NCI-H774 (cell line): ENCODE measurements at places on chromosomes 2 and 18.

- no peak for DNase-seq
Measured at GRCh38 chr2:181904022-181904632, 12.6 kb downstream of the ITPRID2 start.

- no peak for DNase-seq
Measured at GRCh38 chr2:64819774-64820688, 166.3 kb upstream of the SERTAD2 start.

- no peak for DNase-seq
Measured at GRCh38 chr2:149732730-149733290, 145.2 kb upstream of the MMADHC start.

DNA sequence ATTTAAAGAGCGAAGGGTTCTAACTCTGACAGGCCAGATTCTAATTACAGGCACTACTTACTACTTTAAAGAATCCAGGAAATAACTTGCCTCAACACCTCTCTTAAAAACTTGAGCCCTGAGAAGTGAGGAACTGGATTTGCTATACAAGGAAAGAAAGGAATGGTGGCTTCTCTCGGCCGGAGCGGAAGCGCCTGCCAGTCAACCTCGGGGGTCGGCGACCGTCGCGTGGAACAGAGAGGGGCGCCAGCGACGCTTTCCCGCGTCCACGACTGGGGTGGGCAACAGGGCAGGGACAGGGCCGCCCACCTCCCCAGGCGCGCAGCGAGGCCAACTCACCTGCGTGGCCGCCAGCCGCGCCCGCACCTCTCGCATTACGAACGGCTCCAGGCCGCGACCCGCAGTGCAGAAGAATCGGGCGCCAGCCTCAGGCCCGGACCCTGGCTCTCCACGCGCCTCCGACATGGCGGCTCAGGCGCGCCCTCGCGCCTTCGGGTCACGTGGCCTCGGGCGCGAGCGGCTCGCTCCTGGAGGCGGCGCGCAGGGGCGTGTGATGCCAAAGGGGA, at the start of gene THUMPD2:
Gene THUMPD2, minus strand, starts transcription at position 484 of the 566 bp plus-strand sequence. Its CDS starts 19 bp downstream, at position 465.
- peak; percentile 85 for DNase-seq

DNA sequence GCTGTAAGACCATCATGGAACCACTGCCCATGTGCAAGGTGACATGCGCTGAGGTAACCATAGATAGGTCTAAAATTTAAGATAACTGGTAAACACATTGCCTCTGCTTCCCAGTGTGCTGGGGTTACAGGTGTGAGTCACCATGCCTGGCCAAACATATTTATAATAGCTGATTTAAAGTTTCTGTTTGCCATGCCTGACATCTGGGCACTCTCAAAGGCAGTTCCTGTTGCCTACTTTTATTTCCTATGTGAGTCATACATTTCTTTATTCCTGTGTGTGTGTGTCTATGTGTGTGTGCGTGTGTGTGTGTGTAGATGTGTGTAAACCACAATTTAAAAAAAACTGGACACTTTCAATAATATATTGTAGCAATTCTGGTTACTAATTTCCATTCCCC, 415.2 kb upstream of the NETO1 start:
- no peak for DNase-seq

DNA sequence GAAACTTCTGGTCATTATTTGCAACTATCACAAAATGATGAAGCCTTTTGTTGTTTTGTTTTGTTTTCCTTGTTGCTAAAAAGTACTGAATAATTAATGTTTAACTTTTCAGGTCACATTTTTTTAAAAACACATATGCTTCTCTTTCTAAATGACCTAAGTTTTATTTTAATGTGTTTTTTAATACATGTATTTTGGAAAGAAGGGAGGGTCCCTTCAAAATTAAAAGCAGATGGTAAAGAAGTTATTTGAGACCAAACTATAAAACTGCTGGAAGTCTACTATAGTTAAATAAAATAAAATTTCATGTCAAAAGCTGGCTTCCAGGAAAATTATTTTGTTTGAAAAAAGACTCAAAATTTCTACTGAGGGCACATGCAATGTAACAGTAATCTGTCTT, 39.5 kb upstream of the ASNSD1 start:
- no peak for DNase-seq

- DNase-seq = no peak
Measured at GRCh38 chr2:158002079-158002478, 99.6 kb upstream of the UPP2 start.

GRCh38 chr2:40200366-40200915, 251.4 kb downstream of the SLC8A1 start:
- no peak for DNase-seq

GRCh38 chr2:229243890-229244560, 27.1 kb downstream of the PID1 start:
- no peak for DNase-seq

DNA sequence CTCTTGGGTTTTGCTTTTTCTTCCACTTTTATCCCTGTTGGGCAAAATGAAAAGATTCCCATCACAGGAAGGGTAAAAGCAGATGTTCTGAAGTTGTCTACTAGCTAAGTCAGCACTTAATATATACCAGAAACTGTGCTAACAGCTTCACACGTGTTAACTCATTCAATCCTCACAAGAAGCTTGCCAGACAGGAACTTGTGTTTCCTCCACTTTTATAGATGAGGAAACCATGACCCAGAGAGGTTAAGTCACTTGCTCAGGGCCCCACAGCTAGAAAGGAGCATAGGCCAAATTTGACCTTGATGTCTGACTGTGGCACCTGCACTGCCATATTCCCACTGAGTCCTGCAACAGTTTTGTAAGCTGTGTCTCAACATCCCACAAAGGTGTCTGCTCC, 76.8 kb upstream of the EPC2 start:
- DNase-seq = no peak

GRCh38 chr2:204353823-204354222, 191.5 kb upstream of the PARD3B start:
- no peak for DNase-seq

GRCh38 chr2:27313882-27314645, 5.8 kb upstream of the UCN start:
- DNase-seq = no peak

DNA sequence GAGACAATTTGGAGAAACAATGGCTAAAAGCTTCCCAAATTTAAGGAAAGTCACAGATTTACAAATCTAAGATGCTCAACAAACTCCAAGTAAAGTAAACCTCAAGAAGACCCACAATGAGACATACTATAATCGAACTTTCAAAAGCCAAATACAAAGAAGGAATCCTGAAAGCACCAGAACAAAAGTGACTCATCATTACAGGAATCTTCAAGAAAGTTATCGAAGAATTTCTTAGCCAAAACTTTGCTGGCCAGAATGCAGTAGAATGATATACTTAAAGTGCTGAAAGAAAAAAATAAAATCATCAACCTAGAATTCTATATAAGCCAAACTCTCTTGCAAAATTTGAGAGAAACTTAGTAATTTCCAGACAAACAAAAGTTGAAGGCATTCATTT, 106.5 kb upstream of the TMEM200C start:
- no peak for DNase-seq

- DNase-seq = no peak
Measured at GRCh38 chr2:176826984-176827668, 385.5 kb upstream of the HNRNPA3 start.

DNA sequence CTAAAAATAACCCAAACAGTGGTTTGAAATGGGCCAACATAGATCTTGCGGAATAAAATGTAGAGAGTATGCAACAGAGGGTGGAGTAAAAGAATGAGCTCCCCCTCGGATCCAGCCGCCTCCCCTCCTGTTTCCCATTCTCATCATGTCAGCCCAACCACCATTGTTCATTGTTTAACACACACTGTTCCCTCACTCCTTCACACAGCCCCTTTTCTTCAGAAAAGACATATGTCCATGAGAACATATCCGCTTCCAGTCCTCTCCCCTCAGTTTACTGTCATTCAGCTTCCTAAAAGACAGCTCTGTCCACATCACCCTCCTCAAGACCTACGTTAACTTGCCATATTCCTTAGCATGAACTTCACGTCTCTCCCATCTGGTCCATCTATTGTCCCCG, 62.9 kb upstream of the SERTAD2 start:
- no peak for DNase-seq

DNA sequence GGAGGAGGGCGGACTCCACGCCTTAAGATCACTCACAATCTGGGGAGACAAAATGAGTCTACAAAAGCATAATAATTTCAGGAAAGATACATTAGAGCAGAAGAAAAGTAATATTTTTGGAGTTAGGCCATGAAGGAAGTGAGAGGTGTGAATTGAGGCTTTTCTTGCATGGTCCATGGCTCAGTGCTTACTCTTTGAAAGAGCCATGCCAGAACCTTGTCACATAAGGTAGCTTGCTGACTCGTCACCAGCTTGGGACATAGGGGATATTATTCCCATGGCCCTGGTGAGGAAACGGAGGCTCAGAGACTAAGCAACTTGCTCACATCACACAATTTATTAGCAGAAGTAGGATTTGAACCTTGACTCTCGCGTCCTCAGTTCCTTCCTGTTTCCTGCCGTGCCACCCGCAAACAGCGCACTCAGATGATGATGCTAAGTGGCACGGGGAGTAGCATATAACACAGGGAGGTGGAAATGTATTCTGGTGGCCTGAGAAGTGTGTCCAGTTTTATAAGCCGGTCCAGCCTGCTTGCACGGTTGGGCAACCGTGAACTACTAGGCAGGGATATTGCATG, 312.2 kb upstream of the EPAS1 start:
- no peak for DNase-seq

DNA sequence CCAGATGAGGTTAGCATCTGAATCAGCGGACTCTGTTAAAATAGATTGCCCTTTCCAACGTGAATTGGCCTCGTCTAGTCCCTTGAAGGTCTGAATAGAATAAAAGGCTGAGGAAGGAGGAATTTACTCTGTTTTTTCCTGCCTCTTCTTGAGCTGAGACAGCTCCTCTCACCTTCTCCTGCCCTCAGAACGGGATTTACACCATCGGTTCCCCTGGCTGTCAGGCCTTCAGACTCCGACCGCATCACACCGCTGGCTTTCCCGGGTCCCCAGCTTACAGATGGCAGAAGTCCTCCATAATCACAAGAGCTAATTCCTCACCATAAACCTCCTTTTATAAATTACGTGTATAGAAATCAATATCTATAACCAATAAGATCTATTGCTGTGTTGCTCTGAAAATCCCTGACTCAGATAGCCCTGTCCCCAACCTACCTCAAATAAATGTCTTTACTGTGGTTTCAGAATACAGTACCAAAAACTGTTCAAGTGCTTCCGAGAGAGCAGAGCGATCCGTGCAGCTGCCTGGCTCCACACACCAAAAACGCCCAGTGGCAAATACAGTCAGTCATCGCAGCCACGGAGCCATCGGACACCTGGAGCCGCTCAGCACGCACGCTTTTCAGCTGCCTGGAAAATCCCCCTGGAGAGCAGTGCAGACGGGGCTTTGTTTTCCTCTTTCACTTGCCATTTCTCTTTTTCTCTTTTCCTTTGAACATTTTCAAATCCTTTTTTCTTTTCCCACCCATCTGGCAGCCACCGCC, 196.9 kb downstream of the NRP2 start:
- DNase-seq = peak; percentile 37
